EH (cell line): ENCODE measurements at places on chromosomes 6 and 20.
A peak's percentile ranks its signal among the peaks of the same experiment; 100 is the strongest.

- no peak for DNase-seq
These were observed 49.2 kb upstream of the CST5 start for GRCh38 chr20:23928788-23929187.

DNA sequence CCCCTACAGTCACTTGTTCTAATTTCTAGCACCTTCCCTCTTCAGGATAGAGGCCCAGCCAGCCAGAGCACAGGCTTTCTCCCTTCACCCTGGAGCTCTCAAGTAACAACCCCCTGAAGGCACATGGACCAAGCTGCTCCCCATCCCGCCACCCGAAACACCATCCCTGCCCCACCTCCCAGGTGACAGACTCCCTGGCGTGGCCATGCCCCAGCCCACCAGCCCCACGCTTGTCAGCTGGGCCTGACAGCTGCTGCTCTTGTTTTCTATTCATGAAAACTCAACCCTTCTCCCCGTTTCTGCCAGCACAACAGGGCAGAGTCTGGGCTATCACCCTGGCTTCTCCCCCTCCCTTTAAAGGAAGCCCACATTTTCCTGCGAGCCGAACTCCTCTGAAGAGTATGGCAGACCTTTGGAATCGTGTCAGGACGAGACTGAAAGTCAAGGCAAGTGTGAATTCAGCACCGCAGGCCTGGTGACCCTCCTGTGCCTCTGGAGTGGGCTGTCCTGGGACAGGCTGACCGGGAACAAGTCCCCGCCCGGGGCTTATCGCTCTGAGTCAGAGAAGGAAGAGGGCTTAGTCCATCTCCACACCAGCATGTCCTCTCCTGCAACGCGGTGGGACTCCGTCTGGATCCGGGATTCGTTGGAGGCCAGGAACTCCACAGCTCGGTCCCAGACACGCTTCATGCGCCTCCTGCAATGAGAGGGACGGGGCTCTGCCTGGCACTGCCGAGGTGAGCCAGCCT lies 16.7 kb downstream of the LEMD2 start:
- peak; percentile 75 for DNase-seq

GRCh38 chr6:135419162-135419561 lies 78.4 kb downstream of the AHI1 start:
- DNase-seq, result peak; percentile 85

GRCh38 chr6:16056263-16056870 lies 72.5 kb upstream of the MYLIP start:
- DNase-seq, result no peak

DNA sequence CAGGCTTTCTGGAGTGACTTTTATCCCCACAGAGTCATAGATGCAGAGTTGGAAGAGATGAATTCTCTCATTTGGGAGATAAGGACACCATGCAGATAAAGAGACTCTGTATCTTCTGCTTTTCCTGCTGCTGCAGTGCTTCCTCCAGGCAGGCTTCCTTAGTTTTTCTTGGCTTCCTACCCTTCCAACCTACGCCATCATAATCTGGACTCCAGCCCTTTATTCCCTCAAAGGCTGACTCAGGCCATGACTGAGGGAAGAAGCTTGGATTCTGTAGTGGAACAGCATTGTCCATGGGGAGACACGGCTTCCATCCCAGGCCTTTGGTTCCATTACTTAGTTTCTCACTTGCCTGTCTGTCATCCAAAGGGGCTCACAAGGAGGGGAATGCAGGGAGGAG lies 6.5 kb upstream of the RNF24 start:
- peak; percentile 37 for DNase-seq

GRCh38 chr20:16573001-16573965 lies at the start of gene KIF16B:
KIF16B (minus strand) TSS chr20:16573448; CDS start chr20:16573275, 173 bp downstream.
- peak; percentile 85 for DNase-seq

GRCh38 chr6:122785891-122786290 lies 3.2 kb upstream of the SMPDL3A start:
- DNase-seq, result no peak

DNA sequence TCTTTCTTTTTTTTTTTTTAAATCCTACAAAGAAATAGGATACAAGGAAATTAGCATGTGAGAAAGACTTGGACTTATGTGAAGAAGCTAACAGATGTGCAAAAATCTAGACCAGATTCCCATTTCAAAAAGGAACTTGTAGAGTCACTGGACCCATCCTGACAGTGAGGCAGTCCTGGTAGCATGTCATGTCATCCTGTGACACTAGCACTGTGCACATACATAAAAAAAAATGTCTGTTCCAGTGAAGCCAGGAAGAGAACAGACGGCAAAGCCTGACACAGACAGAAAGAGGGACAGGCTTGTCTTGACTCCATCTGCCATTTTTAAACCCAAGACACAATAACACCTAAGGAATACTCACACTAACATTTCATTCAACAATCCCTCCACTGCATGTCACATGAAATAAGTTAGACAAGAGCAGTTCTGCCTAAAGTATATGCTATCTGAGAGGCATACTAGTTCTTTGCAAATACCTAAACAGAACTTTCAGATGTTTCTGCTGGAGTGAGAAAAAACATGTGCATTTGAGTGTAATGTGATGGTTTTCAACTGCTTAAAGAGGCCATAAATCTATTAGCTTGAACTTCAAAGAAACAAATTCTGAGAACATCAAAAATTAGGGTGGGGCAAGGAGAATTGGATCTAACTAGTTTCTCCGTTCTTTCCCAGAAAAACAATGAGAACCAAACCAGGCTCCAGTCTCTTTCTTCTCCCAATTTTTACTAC lies 159.6 kb downstream of the BACH2 start:
- DNase-seq, result peak; percentile 0

GRCh38 chr6:24207413-24207812 lies 81.4 kb downstream of the NRSN1 start:
- no peak for DNase-seq

DNA sequence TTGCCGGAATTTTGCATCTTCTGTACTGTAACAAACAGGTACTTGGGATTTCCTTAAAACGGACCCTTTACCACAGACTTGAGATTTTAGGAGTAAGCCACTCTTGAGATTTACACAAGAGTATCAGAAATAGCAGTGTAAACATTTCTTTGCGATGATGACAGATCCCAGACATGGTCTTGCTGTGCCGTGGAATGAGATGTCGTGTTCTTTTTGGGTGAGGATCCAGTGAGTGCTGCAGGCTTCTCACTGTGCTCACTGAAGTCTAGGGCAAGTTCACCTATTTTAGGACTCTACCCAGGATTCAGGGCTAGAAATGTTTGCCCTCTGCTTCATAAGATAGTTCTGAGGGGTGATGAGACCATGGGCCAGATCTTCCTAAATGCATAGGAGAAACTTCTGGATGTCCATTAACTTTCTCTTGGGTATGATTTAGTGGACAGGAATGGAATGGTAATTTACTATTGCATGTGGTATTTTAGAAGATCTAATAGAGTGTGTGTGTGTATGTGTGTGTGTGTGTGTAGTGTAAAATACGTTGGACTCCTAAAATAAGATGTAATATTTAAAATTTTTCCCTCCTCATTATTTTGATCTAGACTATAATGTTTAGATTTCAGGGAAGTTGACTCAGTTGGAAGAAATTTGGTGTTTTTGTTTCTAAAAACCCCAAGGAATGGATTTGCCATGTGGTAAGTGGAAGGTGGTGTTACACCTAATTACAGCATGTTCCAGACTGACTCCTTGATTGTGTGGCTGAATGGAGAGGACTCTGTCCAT lies 8.5 kb downstream of the LRRC1 start:
- peak; percentile 79 for DNase-seq

- DNase-seq, result peak; percentile 53
These were observed 19.0 kb downstream of the SMAP1 start for GRCh38 chr6:70686548-70687133.

- no peak for DNase-seq
These were observed 24.1 kb downstream of the HLA-B start for GRCh38 chr6:31332637-31333602.

DNA sequence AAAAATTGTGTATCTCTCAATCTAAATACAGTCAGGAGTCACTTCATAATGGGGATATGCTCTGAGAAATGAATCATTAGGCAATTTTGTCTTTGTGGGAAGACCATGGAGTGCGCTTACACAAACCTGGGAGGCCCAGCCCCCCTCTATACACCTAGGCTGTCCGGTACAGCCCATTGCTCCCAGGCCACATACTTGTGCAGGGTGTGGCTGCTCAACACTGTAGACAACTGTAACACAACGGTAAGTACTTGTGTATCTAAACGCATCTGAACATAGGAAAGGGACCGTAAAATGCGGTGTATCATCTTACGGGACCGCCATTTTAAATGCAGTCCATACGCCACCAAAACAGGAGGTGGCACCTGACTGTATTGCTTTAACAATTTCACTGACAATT lies 58.0 kb upstream of the FRMD1 start:
- no peak for DNase-seq

DNA sequence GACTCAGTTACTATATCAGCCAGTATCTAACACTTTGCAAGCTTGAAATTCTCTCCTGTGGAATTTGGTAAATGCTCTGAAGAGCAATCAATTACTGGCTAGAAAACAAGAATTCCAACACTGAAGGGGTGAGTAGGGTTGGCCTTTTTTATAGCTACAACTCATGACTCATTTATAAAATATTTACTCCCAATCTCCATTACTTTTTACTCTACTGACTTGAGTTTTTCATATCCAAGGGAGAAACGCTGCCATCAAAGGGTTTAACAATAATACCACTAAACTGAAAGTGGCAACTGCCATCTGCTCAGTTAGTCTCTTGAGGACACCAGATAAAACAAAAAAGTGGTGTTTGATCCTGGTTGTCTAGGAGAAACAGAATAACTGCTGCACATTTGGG lies 203.1 kb downstream of the UBE3D start:
- DNase-seq, result peak; percentile 95

DNA sequence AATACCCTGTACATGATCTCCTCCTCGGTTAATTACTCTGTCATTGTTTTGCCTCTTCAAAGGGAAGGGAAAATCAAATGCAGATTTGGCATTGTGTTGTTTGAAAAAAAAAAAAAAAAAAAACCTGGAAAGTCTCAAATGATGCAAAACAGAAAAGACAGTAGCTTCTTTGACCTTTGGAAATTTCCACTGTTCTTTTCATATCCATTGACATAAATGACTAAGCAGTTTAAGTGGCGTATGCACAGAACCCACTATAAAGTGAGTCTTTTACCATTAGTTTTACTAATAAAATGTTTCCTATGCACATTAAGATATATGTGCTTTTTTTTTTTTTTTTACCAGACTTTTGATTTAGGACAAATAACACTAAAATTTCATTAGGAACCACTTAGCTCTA lies 704.3 kb downstream of the TFAP2A start:
- DNase-seq, result no peak

GRCh38 chr6:119539066-119539746 lies 189.6 kb upstream of the MAN1A1 start:
- no peak for DNase-seq

DNA sequence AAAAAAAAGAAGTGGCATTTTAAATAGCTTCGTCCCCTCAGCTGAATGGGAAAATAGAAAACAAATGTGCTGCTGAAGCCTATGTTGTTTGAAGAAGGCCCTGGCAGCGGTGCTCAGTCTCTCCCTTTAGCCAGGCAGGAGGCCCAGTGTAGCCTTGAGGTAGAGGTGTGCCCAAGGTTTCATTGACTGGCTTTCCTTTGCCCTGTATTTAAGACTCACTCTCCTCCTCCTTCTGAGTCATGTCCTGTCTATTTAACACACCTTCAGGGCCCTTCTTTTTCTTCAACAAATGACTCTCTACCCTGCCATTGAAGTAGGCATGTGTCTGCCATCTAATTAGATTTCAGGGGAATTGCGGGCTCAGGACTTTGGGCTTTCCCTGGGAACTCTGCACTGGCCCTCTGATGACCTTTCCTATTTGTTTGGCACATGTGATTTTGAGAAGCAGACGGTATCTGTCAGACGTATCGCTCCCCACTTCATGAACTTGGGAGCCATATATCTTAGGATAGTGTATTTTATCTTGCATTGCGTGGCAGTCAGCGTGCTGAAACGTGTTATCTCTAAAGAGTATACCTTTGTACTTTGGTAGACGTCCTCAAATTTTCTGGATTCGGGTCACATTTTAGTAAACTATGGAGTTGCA lies 4.3 kb downstream of the TJAP1 start:
- no peak for DNase-seq
